ENCODE measurements at places on chromosomes 4 and X.
A peak's percentile ranks its signal among the peaks of the same experiment; 100 is the strongest.

GRCh38 chr4:64539234-64539849, 130.1 kb upstream of the TECRL start:
- no peak for ATAC-seq

GRCh38 chr4:121977251-121978171, 25.7 kb upstream of the TRPC3 start:
- ATAC-seq: peak; percentile 93

DNA sequence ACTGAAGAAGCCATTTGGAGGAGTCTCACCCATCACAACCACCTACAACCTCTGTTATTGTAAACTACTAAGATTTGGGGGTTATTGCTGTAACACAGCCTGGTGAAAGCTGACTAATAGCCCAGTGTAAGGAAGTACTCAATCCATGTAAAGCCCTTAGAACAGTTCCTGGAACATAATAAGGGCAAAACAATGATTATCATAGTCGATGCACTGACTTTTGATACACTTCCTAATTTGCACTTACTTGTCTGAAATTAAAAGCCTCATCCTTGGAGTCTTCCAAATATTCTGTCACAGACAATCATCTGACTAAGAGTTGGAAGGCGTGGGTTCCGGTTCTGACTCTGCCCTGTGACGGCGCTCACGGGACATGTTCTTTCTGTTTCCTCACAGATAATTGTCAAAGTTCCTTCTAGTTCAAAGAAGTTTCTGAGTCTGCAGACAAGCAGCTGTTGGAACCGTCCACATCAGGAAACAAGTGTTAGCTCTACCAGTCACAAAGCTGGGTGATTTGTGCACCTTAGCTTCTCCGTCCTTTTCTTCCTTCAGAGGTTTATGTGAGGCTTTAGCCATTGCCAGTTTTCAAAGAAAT, 33.4 kb upstream of the RASGEF1B start:
- ATAC-seq: peak; percentile 75

DNA sequence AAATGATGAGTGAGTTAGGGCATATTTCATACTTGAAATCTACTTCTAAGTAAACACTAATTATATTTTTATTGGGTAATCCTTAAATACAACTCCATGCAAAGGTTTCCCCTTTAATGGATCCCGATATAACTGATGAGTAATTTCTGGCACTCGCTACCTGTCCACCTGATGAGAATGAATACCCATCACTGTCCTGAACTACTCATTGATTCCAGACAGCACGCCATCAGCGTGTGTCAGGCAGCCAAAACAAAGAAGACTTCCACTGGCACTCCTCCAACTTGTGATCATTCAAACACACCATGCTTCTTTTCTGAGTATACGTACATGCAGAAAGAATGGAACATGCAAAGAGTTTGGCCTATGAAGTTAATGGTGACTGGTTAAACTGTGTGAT, 69.4 kb downstream of the HCCS start:
- ATAC-seq: no peak

DNA sequence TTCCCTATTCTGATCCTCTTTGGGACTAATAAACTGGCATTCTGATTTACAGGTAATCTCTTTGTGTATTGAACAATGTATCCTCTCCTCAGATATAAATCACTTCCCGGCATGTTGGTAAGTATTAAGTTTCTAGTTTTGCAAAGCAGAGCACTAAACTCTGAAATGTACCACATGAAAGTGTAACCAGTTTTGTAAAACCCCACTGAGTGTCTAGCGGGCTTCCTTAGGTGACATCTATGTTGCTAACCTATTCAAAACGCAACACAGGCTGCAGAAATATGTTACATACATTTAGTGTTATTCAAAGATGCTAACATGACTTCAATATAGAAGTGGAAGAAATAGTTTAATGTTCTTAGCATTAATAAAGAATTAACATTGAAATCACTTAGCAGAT, 25.2 kb downstream of the DNAJB14 start:
- no peak for ATAC-seq

DNA sequence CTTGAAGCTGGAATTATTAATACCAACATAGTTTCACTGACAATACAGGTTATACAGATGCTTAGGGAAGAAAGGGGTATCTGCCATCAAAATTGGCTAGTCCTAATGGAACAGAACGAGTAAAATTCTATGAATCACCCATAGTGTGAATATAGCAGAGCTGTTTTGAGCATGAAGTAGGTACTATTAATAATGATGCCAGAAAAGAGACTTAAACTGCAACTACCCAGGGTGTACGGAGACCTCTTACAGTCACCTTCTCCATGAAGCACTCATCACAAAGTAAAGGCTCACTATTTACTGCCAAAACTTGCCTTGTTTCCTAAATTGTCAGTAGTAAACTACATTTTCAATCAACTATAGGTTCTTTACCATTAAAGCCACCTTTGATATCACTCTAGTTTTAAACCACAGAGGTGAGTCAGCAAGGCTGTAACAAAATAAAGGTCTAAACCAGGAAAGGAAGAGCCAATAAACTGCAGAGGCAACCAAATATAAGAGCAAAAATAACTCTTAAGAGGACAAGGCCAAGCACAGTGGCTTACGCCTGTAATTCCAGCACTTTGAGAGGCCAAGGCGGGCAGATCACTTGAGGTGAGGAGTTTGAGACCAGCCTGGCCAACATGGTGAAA, 114.4 kb downstream of the FRYL start:
- ATAC-seq: no peak

- ATAC-seq: no peak
Measured at GRCh38 chr4:170400361-170400760, 310.6 kb upstream of the AADAT start.

- no peak for ATAC-seq
Measured at GRCh38 chrX:133516686-133517085, 101.4 kb upstream of the GPC4 start.

DNA sequence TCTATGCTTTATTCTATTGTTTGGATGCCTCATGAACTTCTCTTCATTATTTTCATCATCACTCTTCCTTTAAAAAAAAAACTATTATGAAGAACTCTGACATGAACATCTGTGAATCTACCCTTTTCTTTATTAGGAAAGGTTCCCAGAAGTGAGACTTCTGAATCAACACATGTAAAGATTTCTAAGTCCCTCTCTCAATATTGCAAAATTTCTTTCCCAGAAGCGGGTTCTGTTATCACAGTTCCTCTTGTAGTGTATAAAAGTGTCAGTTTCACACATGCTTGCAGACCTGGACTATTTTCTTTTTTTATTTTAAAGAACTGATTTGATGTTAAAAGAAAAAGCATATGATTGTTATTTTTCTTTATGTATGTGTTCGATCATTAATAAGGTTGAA, 330.8 kb upstream of the KLF3 start:
- no peak for ATAC-seq

- no peak for ATAC-seq
Measured at GRCh38 chrX:150234126-150234525, 129.0 kb upstream of the MAMLD1 start.

DNA sequence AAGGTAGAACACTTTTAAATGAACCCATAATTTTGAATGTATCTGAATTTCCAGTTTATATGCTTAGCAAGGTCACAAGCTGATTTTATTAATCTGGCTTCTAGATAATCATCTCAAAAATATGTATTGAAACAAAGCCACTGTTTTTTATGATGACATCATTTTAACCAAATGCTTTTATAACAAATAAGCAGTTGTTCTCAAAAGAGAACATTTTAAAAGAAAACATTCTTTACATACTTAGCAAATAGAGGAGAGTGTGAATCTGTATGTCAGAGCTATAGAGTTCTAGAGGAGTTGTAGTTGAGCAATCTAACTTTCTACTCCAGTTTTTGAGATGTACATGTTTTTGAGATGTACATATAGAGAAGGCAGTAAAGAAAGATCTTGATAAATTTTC, 42.5 kb downstream of the LAMP2 start:
- ATAC-seq: no peak

DNA sequence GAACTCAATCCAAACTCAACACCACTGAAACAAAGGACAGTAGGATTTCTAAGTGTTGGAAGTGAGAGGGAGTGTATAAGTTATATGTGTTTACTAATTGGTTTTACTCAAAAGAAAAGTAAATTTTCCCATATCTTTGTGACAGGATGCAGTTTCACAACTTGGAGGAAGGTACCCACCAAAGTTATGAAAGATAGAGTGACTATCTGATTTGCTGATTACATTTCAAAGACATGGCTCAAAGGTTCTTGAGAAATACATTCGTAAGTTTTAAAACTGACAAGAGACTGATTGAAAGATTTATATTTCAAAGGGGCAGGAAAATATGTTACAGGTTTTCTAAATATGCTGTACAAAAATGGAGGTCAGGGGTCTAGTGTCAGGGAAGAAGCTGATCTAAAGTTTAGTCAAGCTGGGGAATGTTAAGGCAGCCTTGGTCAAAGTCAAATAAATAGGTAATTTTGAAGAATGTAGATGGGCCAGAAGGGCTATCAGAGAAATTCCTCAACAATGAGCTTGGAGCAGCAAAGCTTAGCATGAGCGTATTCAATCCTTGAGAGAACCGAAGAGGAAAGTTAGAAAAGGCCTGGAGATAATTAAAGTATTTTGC, 9.7 kb upstream of the COMMD8 start:
- ATAC-seq: no peak

DNA sequence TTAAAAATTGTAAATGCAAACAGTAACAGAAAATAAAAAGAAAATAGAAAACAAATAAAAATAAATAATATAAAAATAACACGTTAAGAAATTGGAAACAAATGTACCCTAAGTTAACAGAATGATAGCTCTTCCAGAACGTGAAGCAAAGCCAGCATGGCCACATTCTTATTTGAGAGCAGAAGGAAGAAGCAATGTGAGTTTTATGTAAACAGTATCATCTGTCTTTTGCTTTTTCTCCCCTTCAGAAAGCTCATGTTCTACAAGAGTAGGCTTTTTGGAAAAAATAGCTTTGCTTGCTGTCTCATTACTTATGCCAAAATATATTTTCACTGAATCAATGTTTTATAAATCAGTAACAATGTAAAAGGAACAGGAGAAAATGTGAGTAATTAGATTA, 18.7 kb downstream of the NPY2R start:
- no peak for ATAC-seq

DNA sequence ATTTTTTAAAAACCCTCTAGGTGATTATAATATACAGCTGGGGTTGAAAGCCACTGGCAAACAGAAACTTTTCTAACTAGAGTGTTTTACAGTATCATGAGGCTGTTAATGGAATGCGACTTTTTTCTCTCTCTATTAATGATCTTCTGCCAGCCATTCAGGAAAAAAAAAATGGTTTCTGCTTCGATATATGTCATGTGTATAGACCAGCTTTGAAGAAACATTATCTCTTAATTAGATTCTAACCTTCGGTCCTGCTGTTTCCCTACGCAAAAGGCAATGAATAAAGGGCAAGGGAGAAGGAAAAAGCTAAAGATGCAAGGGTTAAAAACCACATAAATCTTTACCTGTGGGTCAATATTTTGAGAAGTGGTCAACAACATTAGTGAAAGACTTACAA, 1662.1 kb upstream of the TENM3 start:
- no peak for ATAC-seq

DNA sequence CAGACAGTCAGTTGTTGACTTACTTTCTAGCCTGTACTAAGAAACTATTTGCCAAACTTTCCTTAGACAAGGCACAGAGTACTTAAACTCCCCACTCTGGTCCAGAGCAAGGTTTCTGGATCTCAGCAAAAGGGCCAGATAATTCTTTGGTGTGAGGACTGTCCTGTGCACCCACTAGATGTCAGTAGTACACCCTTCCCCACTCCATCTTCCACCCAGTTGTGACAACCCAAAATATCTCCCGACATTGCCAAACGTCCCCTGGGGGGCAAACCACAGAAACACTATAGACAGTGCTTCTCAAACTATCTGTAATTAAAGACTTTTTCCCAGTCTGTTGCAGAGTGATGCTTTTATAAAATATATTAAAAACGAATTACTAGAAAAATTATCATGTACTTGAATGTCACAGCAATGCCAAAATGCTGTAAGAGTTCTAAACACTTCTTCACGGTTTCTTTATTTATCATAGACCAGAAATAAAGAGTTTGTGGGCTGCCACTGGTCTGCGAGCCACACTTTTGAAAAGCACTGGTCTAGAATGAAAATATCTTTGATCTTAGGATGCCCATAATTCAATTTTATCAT, 203.5 kb downstream of the PRDM5 start:
- ATAC-seq: no peak

GRCh38 chr4:122003335-122003734, 51.5 kb upstream of the TRPC3 start:
- peak; percentile 78 for ATAC-seq

GRCh38 chr4:26782168-26782829, 78.3 kb upstream of the STIM2 start:
- no peak for ATAC-seq

DNA sequence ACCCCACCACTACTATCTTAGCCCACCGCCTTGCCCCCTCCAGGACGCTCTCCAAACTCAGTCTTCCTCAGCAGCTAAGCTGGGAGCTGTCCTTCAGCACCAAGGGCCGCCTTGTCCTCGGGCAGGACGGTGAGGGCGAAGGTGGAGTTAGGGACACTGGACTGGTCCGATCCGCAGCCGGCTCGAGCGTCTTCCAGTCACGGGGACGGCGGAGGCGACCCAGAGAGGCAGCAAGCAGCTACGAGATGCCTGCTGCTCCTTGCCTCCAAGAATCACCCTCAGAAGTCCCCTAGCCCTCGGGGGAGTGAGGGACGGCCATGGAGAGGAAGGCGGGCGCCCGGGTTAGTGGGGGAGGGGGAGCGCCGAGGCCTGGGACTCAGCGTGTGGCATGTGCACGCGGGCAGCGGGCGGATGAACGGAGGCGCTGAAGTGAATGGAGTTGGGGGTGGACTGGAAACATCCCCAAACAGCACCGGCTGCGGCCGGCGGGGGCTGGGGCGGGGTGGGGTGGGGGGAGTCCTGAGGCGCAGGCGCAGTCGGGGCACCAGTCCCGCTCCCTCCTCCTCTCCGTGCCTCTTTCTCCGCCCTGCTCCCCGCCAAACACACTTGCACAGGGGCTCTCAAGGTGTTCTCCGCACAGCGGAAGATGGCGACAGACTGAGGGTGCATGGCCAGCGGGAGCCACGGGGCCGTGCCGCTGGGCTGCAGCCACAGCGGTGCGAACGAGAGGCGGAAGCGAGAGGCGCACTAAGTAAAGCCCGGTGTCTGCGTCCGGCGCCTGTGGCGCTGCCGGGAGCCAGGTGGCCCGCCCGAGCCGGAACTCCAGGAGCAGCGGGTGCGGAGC, at the start of gene NALF2:
TSS of gene NALF2 (plus strand) at position 545 of the 844 bp plus-strand sequence. CDS start 957 bp downstream, outside the sequence.
- peak; percentile 58 for ATAC-seq
